Stomach (tissue), 19 donors: ENCODE measurements at places on chromosomes 16 and 17.

DNA sequence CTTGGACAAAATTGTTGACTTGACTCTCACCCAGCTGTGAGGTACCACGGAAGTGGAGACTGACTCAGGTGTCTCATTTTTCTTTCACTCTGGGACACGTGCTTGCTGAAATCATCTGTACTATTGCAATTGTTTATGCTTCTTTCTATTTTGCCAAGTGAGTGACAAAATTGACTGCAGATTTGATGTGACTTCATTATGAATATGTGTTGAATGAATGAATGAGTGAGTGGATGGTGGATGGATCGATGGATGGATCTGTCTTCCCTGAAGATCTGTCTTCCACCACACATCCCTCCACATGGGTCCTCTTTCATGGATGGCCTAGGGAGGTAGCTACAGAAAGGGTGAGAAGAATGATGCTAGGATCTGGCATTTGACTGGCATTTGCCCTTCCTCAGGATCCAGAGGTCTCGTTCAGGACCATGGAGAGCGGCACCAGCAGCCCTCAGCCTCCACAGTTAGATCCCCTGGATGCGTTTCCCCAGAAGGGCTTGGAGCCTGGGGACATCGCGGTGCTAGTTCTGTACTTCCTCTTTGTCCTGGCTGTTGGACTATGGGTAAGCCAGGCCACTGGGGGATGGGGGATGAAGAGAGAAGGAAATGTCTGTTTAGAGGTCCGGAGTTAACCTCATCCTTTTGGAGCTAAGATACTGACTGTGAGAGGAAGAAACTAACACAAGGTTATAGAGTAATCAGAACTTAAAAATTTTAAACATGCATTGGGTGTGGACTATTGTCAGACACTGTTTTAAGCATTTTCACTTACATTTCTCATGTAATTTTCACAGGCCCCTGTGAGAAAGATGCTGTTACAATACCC, 12.7 kb downstream of the SLC5A11 start:
- DNase-seq: peak; percentile 39

DNA sequence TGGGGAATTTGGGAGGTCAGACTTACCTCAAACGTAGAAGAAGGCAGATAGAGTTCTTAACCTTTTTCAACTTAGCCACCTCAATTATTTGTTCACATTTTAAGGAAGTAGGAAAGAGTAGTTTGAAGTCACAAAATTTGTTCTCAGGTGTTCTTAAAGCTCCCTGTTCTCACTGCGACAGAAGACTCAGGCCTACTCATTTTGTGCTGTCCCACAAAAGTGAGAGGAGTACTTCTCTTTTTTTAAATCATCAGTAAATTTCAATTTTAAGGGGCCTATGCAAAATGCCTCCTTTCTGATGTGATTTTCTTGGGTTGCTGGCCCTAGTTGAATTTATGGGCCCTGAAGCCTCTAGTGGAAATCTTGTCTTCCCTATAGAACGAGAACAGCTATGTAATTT, 133.4 kb downstream of the MAP2K6 start:
- no peak for DNase-seq

DNA sequence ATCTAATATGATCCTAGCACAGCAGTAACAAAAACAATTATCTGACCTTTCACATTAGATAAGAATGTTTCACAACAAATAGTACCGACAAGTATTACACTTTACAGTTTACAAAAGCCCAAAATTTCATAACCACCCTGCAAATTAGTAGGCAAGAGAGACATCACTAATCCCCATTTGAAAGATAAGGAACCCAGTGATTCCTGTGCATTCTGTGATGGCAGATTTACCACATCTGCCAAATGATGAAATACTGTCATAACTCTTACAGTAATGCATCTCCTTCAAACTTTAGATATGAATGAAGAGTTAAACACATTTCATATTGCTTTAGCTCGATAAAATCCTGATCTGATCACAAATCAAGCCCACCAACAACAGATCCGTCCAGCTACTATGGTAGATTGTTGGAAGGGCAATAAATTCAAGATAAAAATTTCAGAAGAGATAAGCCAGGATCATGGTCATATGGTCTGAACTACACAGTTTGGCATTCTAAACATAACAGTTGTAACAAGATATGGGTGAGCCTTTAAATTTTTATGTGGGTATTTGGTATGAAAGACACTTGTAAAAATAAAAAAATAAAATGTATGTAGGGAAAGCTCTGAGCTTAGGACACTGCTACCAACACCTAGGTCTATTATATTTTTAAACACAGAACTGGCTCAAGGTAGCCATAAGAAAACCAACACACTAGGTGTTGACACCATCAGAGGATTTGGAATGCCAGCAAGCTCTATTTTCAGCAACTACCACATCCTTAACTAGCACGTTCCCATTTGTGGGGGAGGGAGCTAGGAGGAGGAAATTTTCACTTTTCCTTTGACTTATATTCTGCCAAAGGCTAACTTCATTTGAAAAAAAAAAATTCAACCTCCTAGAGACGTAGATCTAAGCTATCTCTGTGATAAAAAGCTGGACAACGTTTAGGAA, 9.3 kb downstream of the YWHAE start:
- DNase-seq: no peak

DNA sequence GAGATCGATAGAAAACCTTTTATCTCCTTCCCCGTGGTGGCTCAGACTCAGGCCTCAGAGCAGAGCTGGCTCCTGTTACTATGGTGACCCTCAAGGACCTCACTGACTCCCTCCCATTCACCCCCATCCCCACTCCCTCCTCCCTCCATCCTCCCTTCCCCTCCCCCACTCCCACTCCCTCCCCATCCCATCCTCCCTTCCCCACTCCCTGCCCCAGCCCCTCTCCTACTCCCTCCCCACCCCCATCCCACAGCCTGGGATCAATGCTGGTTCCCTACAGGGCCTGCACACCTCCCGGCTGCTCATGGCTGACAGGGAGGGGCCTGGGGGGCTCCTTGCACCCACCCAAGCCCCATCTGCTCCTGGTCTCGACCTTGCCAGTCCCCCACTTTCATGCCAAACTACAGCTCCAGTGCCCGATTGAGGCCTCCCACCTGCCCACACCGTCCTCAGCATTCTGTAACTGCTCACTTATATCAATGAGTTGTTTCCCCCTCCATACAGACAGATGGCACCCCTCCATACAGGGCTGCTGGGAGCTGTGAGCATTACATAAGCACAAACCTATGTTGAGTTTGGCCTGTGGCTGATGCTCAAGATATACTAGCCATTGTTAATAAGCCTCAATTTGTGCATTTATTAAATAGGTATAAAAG, 11.6 kb upstream of the RAI1 start:
- DNase-seq: no peak

GRCh38 chr16:29319726-29320125, 86.8 kb downstream of the NPIPB11 start:
- no peak for DNase-seq

DNA sequence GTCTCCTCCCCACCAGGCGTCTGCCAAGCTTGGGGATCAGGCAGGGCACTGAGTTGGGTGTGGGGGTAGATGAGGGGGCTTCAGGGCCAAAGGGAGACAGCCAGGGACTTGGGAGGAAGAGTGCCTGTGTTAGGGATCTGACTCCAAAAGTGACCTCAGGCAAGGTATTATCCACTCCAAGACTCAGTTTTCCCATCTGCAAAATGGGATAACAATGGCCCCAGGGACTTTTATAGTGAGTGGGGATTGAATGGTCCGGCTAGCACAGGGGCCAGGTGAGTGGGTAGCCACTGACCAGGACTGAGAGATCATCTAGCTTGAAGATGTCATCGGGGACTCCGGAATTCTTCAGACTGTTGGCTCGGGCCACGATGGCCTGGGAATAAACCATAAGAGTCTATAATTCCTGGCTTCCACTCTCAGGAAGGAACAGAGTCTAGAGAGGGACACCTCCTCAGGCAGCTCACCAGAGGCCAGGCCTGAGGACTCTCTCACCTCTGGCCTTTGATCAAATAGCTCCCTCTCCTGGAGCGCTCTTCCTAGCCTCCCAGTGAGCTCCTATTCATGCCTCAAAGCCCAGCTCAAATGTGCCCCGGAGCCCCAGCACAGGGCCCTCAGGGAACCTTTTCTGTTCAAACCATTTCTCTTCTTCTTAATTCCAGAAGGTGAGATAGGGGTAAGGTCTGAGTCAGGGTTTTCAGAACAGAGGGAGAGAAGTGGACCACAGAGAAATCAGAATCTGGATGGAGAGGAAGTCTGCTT, 3.5 kb downstream of the FLII start:
- DNase-seq: no peak

GRCh38 chr17:50638606-50638965, 3.9 kb downstream of the ABCC3 start:
- no peak for DNase-seq

- no peak for DNase-seq
Observed at GRCh38 chr16:9192746-9193145, 101.3 kb downstream of the HAPSTR1 start.

DNA sequence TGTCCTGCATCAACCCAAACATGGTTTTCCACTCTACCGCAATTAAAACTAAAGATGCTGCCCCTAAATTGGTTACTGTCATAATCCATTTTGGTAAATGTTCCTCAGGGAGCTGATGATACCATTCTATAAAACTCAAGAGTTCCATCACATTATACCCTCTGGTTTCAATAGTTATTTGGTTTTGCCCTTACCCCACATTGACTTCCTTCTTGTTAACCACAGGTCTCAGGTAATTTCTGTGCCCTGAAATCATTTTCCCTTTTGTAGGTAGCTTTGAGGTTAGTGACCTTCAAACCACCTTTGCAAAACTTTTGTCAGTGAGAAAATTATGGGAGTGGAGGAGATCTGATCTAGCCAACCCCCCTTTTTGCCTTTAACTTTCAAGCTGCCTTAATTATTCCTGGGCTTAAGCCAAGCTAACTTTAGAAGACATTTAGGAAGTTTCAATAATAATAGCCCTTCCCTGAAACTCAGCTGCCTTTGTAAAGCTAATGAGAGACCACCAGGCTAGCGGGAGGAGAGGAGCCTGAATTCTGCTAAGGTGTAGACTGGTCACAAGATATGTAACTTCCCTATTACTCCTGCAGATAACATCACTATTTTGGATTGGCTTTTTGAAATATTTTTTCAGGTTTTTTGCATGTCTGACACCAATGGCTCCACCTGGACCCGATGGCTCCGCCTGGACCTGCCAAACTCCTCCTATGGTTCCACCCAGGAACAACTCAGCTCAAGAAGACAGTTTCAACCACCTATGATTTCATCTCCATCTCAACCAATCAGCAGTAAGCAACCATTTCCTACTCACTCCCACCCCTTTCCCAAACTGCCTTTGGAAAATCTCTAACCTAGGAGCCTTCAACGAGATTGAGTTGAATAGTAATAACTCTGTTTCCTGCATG, 224.9 kb downstream of the HS3ST3B1 start:
- no peak for DNase-seq

DNA sequence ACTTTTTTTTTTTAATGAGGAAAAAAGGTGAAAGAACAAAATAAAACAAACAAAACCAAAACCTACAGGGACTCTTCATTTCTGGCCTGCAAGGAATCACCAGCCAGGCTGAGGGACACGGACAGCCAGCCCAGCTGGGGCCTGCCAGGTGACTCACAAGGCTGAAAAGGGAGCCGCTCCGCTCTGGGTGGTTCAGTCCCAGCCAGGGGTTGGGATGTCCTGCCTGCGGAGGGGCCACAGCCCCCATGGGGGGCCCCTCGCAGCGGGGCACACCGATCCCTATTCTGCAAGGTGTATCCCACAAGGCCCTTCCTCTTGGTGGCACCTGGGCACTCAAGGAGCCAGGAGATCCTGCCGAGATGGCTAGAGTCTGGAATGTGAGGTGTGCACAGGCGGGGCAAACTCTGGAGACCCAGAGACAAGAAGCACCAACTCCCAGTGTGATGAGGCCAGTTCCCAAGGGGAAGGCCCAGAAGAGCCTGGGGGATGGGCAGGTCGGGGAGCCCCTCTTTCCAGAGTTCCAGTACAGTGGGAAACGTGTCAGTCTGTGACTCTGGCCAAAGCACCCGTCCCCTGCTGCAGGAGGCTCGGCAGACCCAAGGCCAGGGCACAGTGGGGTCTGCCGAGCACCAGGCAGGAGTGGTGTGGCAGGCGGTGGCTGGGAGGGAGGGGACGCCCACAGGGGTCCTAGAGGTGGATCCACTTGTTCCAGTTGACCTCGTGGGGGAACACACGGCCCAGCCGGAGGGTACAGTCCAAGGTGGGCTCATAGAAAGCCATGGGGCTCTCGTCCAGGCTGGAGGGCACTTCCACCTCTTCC, 58.9 kb downstream of the IL21R start:
- no peak for DNase-seq

DNA sequence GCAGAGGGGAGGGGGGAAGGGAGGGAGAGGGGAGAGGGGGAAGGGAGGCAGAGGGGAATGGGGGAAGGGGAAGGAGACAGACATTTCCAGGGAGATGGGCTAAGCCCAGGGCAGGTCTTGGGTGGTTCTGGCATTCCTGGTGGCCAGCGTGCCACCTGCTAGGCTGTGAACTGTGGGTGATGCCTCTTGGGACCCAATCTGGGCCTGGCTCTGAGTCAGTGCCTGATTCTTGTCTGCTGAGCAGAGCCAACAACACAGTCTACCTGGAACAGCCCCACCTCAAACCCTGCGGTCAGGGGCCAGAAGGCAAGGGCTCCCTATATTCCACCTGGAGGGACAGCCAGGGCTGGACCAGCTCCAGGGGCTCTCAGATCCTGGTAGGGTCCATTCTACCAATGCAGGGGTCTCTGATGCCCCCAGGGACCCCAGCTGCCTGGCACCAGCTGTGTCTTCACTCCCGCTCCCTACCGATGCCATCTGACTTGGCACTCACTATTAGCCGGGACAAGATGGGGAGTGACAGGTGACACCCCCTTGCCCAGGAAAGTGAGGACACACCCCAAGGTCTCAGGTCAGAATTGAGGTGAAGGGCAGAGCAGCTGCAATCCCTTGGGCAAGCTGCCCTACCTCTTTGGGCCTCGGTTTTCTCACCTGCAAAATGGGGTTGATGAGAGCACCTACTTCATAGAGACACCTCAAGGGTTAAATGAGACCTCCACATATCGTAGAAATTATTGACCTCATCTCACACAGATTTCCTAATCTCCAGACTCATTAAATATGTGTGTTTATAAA, 87.2 kb downstream of the LITAF start:
- DNase-seq: peak; percentile 44
